ENCODE measurements at places on chromosomes 2 and 18.

GRCh38 chr2:45834372-45834771 is 182.9 kb downstream of the PRKCE start:
- no peak for DNase-seq

GRCh38 chr2:112244854-112245253 is 10.0 kb downstream of the ZC3H8 start:
- no peak for DNase-seq

DNA sequence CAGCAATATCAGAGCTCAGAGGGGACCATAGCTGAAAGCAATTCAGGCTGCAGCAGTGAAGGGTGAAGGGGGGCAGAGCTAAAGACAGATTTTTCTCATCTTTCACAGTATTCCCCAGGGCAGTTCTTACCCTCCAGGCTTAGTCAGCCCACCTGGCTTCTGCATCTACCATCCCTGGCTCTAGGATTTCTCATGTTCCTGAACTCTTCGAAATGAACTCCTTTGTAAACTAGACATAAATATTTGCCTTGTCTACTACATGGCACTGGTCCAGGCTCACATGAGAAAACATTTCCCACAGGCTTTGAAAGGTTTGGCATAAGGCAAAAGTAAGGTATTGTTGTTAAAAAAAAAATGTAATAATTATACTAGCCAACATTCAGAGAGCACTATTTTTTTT is 23.6 kb upstream of the NEB start:
- DNase-seq: no peak

GRCh38 chr2:161136696-161137324 is 23.4 kb upstream of the TANK start:
- peak; percentile 39 for DNase-seq

DNA sequence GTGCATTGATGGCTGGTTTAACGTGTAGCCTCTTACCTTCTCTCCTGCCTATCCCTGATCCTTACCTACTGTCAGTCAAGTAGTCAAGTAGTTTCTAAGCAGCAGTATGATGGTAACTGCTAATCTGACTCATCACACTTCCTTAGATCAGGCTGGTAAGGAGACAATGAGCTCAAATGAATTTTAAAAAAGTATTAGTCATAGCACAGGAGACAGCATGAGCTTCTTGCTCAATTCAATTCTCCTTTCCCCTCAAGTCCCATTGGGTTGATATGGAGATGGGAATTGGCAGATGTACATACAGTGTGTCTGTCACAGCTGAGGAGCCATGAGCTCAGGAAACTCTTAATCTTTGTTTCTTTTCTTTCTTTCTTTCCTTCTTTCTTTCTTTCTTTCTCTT is 799.7 kb downstream of the LRP1B start:
- peak; percentile 87 for DNase-seq

GRCh38 chr2:191299010-191299409 is 53.8 kb downstream of the MYO1B start:
- DNase-seq: peak; percentile 25

- DNase-seq: no peak
Measured at GRCh38 chr2:67585400-67585799, 188.3 kb downstream of the ETAA1 start.

DNA sequence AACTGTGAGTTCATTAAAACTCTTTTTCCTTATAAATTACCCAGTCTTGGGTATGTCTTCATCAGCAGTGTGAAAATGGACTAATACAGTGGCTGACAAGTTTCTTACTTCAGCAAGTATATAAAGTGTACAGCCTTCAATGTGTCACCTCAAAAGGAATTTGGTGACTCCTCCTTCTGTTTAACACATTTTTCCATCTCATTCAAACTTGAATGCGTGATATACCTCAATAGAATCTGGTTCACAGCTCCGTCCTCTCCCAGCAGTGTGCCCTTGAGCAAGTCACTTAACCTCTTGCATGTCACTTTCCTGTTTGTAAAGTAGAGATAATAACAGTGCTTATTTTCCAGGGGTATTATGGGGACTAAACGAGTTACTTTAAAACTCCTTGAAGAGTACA is 159.6 kb downstream of the CCBE1 start:
- DNase-seq: peak; percentile 46

- peak; percentile 20 for DNase-seq
Measured at GRCh38 chr2:164696634-164697033, 75.4 kb upstream of the GRB14 start.

- DNase-seq: no peak
Measured at GRCh38 chr18:74507927-74508326, 11.8 kb downstream of the CNDP2 start.

DNA sequence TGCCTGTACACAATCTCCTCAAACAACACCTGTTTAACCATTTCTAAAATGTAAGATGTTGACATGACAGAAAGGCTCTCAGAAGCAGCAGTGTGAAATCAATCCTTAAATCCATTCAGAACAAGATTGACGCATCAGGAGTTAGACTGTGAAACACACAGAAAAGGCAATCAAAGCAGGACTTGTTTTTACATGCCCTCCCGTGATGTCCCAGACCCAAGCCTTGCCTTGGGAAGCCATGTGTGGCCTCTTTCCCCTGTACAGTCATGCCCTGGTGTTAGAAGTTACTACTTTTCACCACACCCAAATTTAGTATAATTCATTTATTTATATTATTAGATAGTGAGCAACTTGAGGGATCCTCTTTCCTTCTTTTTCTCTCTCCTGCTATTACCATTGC is 115.7 kb downstream of the NCKAP5 start:
- no peak for DNase-seq

DNA sequence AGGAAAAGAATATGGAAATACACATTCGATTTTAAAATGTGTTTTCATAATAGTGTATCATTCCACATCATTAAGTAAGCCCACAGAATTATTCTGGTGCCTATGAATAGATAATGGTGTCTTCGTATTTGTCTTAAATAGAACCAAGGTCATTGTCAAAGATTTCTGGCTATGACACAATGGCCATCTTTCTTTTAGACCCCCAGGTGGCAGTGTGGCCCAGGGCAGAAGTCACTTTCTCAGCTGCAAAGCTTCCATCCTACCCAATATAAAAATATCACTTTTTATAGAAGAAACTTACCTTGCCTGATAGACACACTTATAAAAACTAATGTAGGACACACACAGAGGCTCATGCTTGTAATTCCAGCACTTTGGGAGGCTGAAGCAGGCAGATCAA is 57.5 kb downstream of the ZRANB3 start:
- DNase-seq: peak; percentile 58

DNA sequence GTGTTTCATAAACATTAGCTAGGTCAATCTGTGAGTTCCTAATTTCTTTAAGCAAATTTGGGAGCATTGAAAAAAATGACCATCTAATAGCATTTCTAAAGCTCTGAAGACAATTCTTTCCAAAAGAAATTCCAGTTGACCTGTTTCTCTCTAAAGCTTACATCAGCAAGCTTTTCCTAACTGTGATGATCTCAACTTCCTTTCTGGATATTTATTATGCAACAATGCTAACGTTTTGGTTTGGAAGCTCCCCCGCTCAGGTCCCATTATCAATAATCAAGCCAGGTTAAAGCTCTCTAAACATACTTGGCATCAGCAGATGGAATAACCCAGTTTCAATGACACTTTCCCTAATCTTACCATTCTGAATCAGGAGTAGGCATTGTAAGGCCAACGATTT is 196.3 kb upstream of the TANK start:
- peak; percentile 5 for DNase-seq

DNA sequence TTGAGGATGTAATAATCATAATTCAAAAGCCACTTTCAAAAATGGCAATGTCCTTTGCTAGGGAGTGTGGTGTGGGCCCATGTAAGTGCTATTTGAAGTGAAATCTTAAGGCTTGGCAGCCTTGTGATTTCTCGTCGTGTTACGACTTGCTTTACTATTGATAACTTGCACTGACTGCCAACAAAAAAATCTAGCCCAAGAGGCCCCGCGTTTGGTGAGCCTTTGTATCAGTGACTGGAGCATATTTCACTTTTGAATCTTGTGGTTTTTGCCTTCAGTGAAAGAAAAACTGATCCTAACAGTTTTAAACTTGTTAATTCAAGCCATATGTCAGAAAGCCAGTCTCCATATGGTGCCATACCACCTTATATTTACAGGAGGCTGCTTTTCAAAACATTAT is 248.0 kb downstream of the TMEM182 start:
- no peak for DNase-seq

Measured in ELR (cell line).